ENCODE measurements at places on chromosomes 7 and 10.

DNA sequence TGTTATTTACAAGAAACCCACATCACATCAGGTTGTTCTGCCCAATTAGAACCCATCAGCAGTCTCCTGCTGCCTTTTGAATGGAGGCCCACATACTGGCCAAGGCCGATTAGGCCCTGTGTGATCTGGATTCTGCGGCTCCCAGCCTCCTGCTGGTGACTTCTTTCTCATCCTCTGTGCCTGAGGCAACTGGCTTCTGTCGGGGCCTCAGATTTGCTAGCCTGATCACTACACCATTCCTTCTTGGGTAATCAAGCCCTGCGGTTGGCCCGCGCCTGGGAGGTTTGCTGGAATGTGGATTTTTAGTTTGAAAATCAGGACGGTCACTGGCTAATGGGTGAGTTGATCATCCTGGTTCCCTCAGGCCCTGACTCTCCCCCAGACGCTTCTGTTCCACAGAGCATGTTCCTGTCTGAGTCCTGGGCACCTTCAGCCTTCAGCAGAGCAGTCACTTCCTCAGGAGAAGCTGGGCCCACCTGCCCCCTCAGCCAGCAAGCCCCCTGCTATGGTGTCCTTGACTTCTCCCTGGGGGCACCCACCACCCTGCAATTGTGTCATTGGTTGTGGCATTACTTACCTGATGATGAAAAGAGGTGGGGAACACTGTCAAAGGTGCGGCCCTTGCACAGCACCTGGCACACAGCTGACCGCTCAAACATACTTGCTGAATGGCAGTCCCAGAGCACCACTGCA, 207.6 kb downstream of the PHTF2 start:
- DNase-seq = no peak

- DNase-seq = no peak
Measured at GRCh38 chr10:94092848-94093247, 99.1 kb downstream of the PLCE1 start.

- DNase-seq = no peak
Measured at GRCh38 chr7:38452681-38453108, 178.5 kb downstream of the AMPH start.

DNA sequence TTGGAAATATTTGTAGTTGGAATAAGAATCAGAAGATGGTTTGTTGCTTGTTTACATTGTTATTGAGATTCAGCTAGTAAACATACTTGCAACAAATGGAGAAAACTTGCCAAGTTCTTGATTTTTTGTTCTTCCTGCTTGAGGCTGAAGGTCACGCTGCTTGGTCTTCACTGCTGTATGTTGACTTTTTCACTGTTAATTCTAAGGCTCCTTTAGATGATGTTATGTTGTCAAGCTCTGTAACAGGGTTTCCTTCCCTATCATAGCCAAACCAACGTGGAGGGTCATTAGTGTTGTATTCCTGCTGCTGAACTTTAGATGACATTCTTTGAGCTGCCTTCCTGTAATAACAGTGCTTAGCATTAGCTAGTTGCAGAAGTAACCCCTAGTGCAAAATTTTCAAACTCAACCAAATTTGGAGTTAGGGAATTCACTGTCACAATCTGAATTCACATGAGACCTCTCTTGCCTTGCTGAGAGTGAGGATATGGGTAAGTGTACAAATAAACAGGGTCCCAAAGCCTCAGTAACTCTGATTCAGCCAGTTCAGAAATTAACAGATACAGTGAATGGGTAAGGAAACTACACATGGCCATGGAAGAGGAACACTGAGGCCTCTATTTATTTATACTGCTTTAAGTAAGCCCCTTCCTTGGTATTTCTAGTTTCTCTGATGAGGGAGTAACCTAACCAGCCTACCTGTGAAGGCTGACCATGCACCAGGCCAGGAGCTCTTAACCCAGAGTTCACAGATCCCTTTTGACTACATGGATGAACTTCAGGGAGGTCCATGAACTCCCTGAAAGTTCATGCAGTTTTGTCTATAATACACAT, 64.6 kb downstream of the FAM185A start:
- DNase-seq = no peak

GRCh38 chr7:151244196-151244840, 4.2 kb downstream of the SMARCD3 start:
- no peak for DNase-seq

GRCh38 chr7:33592718-33593117, 312.6 kb upstream of the BMPER start:
- DNase-seq = no peak

DNA sequence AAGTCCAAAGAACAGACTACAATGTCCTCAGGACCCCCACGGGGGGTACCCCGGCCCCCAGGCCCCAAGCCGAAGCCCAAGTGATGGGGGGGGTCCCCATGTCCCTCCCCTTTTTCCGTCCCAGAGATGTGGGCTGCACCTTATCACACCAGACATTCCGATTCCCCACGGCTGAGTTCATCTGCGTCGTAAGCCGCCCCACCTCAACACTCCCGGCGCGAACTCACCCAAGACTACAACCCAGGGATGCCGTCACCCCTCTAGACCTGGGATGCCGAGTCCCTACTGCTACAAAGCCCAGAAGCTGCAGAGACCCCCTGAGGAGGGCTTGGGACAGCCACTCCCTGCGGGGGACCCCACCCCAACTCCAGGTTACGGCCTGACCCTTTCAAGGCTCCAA, 14.5 kb downstream of the PDGFA start:
- no peak for DNase-seq

- peak; percentile 82 for DNase-seq
Measured at GRCh38 chr10:122112625-122113160, 123.7 kb downstream of the TACC2 start.

DNA sequence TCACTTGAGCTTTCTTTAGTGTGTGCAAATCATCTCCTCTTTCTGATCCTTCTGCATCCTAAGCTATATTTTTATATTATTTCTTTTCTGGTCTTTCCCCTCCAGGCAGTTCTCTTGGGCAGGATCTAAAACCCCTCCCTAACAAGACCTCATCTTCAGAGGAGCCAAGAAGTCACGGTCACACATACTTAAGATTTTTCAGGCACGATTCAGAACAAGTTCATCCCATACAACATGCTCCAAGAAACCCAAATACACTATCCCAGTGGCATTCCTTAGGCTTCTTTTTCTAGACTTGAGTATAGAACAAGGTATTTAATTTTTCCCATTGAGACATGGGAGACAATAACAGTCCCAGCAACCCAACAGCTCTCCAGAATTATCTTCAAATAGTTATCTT, 1251.5 kb downstream of the DNAJB9 start:
- DNase-seq = no peak

All from smooth muscle cell of the brain vasculature (primary cell).